ENCODE measurements at places on chromosomes 1 and 21.

GRCh38 chr1:111735858-111736544 lies 3.2 kb downstream of the INKA2 start:
- DNase-seq = no peak

DNA sequence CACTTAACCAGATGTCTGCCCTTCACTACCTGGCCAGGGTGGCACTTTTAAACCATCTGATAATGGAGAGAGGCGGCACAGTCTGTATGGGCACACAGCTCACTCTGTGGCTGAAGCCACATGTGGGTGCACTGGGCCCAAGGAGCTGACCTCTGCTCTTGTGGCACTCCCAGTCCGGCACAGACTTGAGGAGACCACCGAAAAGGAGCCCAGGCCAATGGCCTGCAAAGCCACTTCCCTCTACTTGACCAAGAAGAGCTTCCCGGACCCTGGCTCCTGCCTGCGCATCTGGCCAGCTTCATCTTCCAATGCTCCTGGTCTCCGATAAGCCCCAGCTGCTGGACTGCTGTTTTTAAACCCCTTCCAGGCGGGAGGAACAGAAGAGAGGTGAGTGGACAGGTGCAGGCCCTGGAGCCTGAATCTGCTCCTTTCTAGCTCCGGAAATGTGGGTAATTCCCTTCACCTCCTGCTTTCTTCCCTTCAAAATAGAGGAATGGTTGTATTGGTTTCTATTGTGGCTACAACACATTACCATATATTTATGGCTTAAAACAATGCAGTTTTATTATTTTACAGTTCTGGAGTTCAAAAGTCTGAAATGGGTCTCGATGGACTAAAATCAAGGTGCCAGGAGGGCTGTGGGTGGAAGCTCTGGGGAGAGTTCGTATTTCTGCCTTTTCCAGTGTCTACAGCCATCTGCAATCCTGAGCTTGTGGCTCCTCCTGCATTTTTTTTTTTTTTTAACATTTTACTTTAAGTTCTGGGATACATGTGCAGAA lies 11.6 kb downstream of the GNG4 start:
- DNase-seq = no peak

- DNase-seq = no peak
These were observed 719.1 kb upstream of the B3GALT2 start for GRCh38 chr1:193905288-193906085.

DNA sequence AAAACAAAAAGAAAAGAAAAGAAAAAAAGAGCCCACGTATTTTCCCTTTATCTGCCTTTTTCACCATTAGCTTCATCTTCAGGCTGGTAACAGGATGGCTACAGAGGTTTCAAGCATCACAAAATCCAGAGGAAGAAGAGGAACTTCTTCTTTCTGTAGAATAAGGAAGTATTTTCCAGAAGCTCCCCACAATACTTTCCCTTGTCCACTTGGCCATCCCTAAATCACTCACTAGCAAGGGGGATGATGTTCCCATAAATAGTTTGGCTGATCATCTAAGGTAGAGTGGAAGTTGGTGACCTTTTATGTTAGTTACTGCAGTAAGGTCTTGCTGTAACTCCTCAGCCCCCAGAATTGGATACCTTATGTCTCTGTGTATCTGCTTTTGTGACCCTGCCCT lies 45.1 kb upstream of the RNF11 start:
- no peak for DNase-seq

GRCh38 chr21:45366931-45367401 lies 38.0 kb upstream of the COL18A1 start:
- DNase-seq = no peak

DNA sequence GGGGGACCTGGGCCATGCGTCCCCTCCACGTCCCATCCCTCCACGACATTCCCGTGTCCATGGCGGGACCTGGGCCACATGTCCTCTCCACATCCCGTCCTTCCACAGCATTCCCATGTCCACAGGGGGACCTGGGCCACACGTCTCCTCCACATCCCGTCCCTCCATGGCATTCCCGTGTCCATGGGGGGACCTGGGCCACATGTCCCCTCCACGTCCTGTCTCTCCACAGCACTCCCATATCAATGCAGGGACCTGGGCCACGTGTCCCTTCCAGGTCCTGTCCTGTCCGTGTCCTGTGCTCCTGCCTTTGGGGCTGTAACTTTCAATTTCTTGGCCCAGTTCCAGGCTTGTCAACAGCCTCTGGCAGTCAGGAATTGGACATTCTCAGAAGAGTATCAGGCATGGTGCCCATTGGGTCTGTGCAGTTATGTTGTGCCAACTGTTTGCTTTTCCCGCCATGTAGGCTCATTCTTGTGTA lies 47.1 kb downstream of the WNT9A start:
- DNase-seq = no peak

- DNase-seq = no peak
These were observed 54.3 kb downstream of the RPS6KA1 start for GRCh38 chr1:26583646-26584485.

DNA sequence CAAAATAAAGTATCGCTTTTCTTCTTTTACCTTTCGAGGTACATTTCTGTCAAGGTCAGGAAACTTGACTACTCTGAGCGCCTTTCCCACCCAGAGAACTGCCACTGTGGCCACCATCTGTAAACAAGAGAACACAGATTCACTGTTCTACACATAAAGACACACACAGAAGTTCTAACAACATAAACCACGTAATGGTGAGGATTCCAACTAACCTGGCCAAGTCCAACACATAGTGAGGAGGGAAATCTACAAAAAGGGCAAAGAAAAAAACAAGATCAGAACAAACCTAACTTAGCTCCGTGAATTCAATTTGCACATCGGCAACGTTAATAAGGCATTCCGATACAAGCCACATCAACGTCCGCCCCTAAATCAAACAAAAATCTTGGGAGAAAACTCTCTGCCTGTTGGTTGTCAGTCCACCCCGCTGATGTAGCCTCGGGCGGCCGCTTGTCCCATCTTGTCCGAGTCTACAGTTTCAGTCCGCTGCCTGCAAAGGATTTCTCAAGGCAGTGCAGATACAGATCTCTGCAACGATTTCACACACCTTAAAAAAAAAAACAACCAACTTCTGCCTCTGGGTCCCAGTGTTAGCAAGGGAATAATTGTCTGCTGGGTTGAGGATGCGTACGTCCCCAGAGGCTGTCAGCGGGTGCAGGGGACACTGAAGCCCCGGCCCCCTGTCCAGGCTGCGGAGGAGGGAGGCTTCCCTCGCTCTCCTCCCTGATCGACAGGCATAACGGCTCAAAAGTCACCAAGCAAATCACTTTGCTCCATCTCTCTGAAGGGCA lies 1.0 kb downstream of the SLC35D1 start:
- DNase-seq = no peak

DNA sequence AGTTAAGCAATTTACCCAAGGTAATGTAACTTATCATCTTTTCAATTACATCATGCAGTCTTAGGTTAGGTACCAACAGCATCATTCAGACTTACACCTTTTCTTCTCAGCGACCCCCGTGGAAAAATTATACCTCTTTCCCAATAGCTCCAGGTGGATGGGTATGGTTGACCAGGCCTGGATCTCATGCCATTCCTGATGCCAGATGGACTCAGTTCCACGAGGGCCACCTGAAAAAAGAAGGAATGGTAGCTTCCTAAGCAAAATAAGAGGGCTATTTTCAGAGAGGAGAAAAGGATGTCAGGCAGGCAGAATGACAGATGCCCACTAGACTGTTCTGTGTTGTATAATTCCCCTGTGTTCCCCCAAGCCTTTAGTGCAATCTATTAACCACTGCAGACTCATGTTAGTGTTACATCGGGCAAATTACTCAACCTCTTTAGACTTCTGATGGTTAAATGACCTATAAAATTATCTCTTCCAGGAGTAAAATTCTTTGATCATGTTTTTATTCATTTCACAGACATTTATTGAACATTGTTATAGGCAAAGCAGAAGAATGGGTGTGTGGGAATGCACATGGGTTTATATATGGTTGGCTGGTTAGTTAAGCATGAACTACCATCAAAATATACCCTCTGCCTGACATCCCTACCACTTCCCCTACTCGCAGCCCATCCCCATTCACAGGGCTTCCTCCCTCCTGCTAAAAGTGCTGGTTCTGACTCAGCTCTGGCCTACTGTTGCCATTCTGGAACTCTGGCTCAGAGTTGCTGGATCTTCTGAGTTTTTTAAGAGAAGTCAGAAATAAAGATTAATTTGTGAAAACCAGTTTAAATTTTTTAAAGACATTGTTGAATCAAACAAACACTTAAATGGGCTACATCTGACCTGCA lies 10.6 kb upstream of the MYSM1 start:
- no peak for DNase-seq

DNA sequence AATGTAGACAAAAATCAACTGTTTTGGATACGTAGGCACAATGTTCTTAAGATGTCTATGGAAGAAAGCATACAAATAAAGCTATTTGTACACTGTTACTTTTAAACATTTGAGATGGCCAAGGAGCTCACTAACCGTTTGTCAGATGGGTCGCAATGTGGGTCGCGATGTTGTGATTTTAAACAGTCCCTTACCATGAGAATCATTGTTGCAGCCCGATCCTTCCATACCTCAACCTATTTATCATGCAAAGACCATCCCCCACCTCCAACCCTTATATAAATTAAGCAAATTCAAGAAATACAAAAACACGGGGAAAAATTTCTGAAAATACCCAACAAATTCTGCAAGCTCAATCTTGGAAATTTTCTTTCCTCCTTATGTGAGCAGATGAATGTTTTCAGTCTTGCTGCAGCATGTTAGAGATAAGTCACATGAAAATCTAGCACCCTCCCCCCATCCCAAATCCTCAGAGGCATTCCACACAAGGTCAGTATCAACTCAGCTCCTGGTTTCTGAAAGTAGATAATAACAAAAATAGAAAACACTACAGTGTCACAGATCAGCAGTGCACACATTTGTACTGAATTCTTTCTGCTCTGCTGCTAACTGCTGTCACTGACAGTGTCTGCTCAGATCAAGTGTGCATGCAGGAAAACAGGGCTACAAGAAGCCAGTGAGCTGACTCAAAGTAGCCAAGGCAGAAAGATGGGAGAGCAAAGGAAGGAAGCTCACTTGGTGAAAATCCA lies 92.9 kb upstream of the TTC39A start:
- DNase-seq = no peak

GRCh38 chr21:46202592-46203202 lies 18.4 kb upstream of the SPATC1L start:
- no peak for DNase-seq

GRCh38 chr1:30724655-30725421 lies 1.5 kb upstream of the MATN1 start:
- no peak for DNase-seq

GRCh38 chr1:76635784-76636183 lies 231.5 kb upstream of the ST6GALNAC5 start:
- no peak for DNase-seq

DNA sequence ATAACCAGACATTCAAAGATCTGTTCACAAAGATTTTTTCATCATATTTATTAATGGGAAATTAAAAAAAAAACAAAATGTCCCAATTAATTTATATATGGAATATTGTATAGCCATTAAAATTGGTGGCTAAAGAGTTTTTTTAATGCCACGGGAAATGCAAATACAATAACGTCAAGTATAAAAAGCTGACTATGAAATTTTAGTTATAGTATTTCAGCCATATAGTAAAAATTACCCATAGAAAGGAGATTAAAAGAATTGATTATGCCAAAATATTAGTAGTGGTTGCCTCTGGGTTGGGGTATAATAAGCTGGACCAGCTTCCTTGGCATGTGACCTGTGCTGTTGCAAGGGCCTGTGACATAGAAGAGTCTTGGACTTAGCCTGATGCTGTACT lies 78.8 kb downstream of the KCTD3 start:
- DNase-seq = no peak

DNA sequence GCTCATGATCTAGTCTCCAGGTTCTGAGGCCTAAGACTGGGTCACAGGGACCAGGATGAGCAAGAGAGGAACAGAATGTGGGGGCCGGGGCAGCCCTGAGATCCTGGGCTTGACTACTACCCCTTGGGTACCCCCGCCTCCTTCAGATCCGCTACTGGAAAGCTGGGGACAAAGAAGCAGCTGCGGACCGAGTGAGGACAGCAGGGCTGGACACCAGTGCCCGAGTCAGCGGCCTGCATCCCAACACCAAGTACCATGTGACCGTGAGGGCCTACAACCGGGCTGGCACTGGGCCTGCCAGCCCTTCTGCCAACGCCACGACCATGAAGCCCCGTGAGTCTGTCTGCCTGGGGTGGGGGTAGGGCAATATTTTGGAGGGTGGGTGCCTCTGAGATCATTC lies 12.5 kb downstream of the TMEM81 start:
- no peak for DNase-seq

DNA sequence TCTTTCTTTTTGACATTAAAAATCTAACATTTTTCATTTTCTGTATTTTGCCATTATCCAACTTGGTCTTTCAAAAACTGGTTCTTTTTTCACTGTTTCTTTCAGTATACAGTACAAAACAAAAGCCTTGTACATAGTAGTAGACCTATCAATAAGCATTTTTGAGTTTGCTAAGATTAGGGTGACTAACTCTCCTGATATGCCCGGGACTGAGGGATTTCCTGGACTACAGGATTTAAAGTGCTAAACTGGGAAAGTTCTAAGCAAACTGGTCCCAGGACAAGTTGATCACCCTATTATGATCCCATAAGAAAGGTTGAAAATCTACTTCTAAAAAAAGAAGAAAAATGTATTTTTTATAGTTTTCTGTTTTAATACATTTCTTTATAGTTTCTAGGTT lies 120.9 kb downstream of the USP25 start:
- no peak for DNase-seq

DNA sequence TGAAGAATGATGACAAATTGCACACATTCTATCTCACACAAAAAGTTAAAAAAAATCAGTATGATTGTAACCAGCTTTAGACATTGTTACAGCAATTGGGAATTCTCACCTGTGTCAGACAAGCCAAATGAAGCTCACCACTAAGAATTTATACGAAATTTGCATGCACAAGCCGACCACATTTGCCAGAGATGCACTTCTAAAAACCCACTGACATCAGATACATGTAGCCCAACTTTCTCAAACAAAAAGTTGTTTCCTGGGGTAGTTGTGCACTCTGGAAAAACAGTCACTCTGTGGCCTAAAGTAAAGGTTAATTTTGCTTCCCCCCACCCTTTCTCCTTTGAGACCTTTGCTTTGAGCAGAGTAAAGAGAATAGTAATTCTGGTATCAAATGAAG lies 67.9 kb upstream of the IL12RB2 start:
- no peak for DNase-seq

GRCh38 chr21:46046471-46046870 lies 51.4 kb upstream of the COL6A2 start:
- DNase-seq = no peak

DNA sequence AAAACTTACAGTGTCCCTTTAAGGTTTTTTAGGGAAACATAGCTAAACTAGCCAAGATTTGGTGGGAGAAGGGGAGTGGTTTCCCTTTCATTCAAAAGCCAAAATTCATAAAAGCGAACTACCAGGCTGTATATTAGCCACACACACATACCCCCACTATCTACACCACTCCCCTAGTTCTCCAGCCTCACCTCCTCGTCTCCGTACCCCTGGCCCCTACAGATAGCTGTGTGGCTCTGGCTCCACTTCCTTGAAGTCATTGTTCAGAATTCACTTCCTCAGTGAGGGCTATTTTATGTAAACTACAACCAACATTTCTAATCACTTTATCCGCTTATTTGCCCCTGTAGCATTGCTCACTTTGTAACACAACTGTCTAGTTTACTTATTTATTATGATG lies 5.3 kb upstream of the DPH5 start:
- DNase-seq = no peak

- no peak for DNase-seq
These were observed 16.3 kb upstream of the PTTG1IP start for GRCh38 chr21:44889625-44890337.
